ENCODE measurements at places on chromosomes 1 and 21.

- H3K4me3 ChIP-seq: no peak overlapping the region
- DNase-seq: no peak
- peaks cover 13% of the 10 kb centered on the region for H3K4me1 ChIP-seq
- peaks cover 77% of the 10 kb centered on the region for H3K36me3 ChIP-seq
Observed at GRCh38 chr1:236809148-236809547, 14.1 kb downstream of the MTR start.

GRCh38 chr21:15592271-15592860, 137.4 kb upstream of the USP25 start:
- H3K4me3 ChIP-seq: no peak overlapping the region
- no peaks in the 10 kb centered on the region for H3K36me3 ChIP-seq
- no peaks in the 10 kb centered on the region for H3K4me1 ChIP-seq

GRCh38 chr1:160256396-160257046, 5.8 kb downstream of the DCAF8 start:
- peaks cover 49% of the 10 kb centered on the region for H3K4me1 ChIP-seq
- H3K36me3 ChIP-seq: peaks cover 46% of the 10 kb centered on the region
- no peak for DNase-seq
- H3K4me3 ChIP-seq: no peak overlapping the region

GRCh38 chr1:109294481-109294880, 11.5 kb upstream of the PSRC1 start:
- H3K27me3 ChIP-seq: no peaks in the 10 kb centered on the region
- no peak overlapping the region for H3K27ac ChIP-seq
- no peaks in the 10 kb centered on the region for H3K36me3 ChIP-seq
- peaks cover 30% of the 10 kb centered on the region for H3K4me1 ChIP-seq
- no peak overlapping the region for H3K4me3 ChIP-seq

DNA sequence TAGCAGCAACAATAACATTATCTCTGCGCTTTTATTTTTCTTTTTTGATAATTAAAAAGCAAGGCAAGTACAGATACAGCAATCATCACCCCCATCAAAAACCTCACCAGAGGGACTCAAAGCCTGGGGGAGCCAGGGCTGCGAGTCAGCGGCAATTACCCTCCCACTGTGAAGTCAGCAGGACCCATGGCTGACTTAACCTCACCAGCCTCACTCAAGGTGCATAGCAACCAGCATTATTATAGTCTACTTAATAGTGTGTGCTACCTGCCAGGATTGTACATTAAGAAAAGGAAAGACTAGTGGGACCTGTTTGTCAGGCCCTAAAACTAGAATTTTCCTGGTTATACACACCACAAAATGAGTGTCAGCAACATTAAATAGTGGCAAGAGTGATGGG, 28.9 kb upstream of the SERBP1 start:
- no peak overlapping the region for H3K4me3 ChIP-seq
- H3K4me1 ChIP-seq: peaks cover 43% of the 10 kb centered on the region
- no peak overlapping the region for H3K27ac ChIP-seq
- no peak for DNase-seq
- H3K27me3 ChIP-seq: no peaks in the 10 kb centered on the region
